ENCODE measurements at places on chromosomes 7 and 10.

GRCh38 chr7:100100420-100101015 lies 679 bp downstream of the MCM7 start:
- DNase-seq: peak; percentile 96

DNA sequence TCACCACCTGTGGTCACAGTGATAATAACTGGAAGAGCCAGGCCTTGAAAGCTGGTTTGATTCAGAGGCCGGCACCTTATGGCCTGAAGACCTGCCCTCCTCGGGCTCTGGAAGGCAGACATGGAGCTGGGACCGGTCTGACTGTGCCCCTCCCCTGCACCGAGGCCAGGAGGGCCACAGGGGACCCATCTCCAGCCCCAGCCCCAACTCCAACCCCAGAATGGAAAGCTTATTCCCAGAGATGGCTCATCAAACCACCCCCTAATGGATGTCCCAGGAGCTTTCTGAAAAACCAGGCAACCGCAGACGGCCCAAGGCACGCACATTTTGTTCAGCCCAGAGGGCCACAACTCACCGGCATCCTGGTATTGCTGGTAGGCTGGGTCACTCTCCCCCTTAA lies 16.8 kb downstream of the PDIA4 start:
- DNase-seq: no peak

DNA sequence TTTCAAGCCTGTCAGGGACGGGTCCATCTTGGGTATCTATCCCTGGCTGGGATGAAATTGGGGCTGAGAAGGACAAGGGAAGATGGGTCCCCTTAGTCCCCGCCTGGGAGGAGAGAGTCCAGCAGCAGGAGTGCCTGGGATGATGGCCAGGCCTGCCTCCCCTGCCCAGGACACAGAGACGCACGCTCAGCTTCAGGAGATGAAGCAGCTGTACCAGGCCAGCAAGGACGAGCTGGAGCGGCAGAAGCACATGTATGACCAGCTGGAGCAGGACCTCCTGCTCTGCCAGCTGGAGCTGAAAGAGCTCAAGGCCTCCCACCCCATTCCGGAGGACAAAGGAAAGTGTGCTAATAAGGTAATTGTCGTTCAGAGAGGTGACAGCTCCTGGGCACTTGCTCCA lies 15.4 kb downstream of the CCDC136 start:
- no peak for DNase-seq

GRCh38 chr7:27248911-27249723 lies 6.5 kb downstream of the EVX1 start:
- DNase-seq: no peak

DNA sequence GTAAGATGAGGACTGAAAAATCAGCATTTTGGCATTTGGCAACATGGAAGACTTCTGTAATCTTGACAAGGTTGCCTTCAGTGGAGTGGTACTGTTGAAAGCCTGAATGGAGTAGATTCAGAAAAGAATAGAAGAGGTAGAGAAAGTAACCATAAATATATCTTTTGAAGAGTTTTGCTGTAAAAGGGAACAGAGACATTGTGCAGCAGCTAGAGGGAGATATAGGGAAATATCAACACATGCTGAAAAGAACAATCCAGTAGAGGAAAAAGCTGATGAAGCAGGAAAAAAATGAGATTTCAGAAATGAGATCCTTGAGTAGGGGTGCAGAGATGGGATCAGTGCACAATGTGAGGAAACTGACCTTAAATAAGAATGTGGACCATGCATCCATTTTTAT lies 60.0 kb downstream of the RAPGEF5 start:
- DNase-seq: no peak

DNA sequence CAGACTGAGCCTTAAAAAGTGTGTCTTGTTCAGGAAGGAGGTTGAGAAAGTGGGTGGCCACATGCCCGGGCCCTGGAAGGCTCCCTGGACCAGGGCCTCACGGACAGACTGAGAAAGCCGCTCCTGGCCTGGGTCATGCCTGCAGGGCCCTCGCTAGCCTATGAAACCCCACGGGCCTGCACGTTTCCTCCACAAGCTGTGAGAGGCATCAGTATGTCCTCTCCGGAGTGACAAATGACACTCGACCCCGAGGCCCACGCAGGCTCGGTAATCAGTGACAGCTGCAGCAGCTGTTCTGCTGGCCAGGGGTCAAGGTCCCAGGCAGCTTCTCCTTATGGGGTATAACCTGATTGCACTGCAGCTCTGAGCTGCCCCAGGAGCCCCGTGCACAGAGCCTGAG lies 47.6 kb downstream of the ASB13 start:
- DNase-seq: no peak

GRCh38 chr7:29483219-29484104 lies 80.2 kb upstream of the PRR15 start:
- DNase-seq: no peak

DNA sequence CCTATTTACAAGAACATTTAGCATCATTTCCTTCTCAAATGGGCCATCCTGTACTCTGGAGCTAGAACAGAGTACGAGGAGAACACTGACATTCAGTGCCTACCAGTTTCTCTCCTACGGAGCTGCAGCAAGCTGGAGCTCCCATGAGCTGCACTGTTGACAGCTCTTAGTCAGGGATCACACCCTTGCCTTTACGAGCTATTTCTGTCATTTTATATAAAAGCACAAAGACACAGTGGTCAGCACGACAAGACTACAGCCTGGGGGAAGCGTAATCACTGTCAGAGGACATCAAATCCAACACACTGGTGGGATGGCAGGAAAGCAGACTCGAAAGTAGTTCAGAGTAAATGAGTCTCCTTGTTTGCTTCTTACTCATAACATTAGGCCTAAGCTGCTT lies 2.7 kb downstream of the CDCA7L start:
- DNase-seq: no peak

DNA sequence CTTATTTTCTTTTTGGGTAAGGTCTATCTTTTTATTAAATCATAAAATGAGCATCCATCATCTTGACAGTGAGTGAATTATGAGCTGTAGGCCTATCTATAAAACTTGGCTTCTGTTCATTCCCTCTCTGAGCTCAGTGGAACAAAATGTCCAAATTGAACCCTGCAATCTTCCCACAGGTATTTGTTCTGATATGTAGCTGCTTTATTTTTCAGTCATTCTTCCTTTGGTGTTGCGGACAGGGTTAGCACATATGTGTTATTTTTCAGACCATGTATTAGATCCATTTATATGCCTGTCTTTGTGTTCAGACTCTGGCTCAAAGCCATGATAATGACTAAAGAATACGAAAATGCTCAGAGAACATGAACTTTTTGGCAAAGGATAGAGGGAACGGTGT lies 201.6 kb upstream of the KIAA1217 start:
- DNase-seq: no peak

DNA sequence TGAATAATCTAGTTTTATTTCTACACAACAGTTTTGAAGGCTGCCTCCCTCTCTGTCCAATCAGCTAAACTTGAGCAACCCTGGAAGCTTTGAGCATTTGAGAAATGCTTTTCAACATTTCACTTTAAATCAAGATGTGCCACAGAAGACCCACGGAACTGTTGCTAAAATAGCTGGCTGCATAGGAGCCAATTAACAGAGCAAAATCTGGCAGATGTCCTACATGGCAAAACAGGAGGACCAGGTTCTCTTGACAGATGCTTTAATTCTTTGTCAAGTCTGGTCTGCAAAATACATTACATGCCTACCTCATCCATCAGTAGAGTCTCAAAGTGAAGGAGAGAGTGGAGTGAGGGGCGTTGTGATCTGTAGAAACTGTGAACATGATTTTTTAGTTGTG lies 185.9 kb downstream of the DPY19L1 start:
- DNase-seq: no peak

DNA sequence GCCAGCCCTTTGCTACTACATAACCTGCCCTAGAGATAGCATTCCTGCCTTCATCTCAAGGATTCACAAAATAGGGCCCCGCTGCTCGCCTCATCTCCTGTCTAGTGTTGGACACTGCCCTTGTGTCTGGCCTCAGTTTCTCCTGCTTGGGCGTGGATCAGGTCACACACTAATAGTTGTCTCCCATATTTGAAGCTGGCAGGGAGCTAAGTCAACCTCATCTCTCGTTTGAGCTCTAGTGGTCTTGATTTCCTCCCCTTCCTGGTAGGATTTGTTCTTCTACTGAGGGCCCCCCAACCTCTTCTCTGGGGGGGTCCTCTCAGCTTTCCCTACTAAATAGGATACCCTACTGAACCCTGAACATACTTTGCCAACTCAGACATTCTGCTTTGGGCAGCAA lies 42.2 kb downstream of the ADCYAP1R1 start:
- DNase-seq: no peak

GRCh38 chr10:130022086-130022485 lies 58.0 kb upstream of the EBF3 start:
- DNase-seq: no peak

GRCh38 chr10:11724938-11725776 lies 17.0 kb upstream of the ECHDC3 start:
- DNase-seq: peak; percentile 43

DNA sequence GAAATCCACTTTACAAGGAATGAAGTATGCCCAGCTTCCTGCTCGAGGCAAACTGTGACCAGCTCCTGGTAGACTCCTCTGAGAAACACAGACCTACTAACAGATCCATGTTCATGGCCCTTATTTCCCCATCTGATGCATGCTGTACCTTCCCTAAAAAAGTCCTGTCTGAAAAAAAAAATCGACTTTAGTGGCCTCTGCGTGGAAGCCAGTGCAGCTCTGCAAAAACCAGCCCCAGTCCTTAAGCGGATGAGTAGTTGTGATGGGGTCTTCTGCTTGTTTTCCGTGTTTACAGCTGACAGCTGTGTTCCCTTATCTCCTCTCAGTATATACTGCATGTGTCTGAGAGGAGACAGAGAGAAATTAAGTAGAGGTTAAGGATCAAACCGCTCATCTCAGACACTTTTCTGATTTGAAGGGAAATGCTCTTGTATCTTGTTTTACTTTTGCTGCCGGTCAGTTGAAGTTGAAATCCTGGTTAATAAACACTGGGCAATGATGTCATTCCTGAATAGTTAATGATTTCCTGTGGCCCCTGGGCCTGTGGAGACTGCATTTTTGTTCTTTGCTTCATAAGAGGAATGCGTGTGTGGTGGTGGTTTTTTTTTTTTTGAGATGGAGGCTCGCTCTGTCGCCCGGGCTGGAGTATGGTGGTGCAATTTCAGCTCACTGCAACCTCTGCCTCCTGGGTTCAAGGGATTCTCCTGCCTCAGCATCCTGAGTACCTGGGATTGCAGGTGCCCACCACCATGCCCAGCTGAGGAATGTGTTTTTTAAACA lies 67.6 kb downstream of the DOCK1 start:
- DNase-seq: no peak

DNA sequence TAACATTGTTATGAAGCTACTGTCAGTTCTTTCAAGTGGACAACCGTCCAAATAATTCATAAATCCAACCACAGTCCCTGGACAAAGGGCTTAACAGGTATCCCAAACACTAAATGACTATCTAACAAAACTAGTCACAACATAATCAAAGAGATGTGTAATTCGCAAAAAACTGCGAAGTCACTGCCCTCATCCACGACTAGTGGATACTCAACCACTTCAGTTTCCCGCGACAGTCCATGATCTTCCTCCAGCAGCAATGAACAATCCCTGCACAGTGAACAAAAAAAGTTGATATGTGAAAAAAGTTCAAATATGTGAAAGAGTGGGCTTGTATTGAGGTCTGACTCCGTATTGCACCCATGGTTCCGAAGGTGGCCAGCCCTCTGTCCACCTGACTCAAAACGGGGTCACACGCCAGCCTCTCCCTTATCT lies 287 bp downstream of the DCLRE1A start:
- DNase-seq: no peak

- peak; percentile 44 for DNase-seq
Measured at GRCh38 chr7:132575419-132575981, 770 bp downstream of the PLXNA4 start.

GRCh38 chr10:43739161-43739560 lies 90.5 kb upstream of the ZNF32 start:
- peak; percentile 75 for DNase-seq

- DNase-seq: no peak
Measured at GRCh38 chr10:115801992-115802391, 471.0 kb downstream of the GFRA1 start.

GRCh38 chr10:1608408-1608807 lies 128.9 kb downstream of the ADARB2 start:
- no peak for DNase-seq

DNA sequence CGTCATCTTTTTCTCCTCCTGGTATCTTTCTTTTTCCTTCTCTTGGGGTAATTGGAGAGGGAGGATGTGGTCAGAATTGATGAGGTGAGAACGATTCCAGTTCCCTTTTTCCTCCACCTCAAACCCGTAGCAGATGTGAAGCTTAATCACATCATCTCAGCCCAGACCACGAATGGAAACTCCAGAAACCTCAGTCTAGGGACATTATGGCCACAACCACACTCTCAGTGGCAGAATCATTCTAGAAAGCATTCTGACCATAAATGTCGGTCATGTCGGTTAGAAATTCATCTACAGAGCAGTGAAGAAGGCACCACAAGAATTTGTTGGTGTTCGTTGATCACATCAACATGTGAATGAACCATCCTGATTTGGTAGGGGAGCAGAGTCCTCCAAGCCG lies 78.7 kb downstream of the GATA3 start:
- no peak for DNase-seq

DNA sequence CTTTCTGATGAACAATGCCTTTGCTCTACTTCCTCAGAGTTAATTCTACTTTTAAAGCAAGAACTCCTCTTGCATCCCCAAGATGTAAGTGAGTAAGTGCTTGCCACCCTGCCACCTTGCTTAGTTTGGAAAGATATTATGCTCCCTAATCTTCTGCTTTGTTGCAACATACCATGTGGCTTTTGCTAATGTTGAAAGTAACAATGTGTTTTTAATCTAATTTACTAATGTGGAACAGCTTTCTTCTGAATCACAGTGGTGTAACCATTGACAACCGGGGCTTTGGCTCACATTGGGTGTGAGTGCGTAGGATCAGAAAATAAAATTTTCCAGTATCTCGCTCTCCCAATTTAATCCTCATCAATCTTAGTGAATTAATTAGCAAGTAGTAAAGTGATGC lies 254.1 kb upstream of the PTER start:
- no peak for DNase-seq

DNA sequence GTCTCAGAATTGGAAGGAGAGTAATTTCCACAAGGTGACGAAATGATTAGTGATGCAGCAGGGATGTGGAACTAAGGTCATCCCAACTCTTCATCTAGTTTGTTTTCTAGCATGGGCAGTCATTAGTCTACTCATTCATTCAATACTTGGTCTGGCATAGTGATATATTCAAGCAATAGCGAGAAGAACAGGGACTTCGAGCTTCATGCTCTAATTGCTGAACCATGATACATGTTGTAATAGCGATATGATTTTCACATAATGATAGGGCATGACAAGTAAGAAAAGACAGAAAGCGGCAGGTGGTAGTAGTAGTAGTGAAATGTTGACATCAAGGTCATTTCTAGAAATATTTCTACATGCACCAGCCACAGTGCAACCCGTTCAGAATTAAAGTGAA lies 652.1 kb downstream of the PHTF2 start:
- no peak for DNase-seq

- DNase-seq: no peak
Measured at GRCh38 chr7:70347463-70348254, 749.4 kb downstream of the AUTS2 start.

GRCh38 chr7:128404143-128404681 lies 5.6 kb downstream of the IMPDH1 start:
- DNase-seq: no peak
